ENCODE measurements at places on chromosomes 1 and 21. TPM values are rescaled to one million over a fixed set of nuclear protein-coding genes. Genes with fewer than 3 reads are reported as not detected.

Gene FAM72B
- 28.6 TPM for total RNA-seq

Gene ANGPTL3
- total RNA-seq = not detected

Gene KCNT2
- total RNA-seq = not detected

Gene OPTC
- not detected for total RNA-seq

Gene UMODL1
- total RNA-seq = not detected

Data from activated CD8-positive, alpha-beta T cell treated with anti-CD3 and anti-CD28 coated beads for 36 hours (primary cell).